ENCODE measurements at places on chromosomes 5 and 9.
A peak's percentile ranks its signal among the peaks of the same experiment; 100 is the strongest.

GRCh38 chr5:32627219-32627870 lies 42.0 kb downstream of the SUB1 start:
- no peak for DNase-seq

DNA sequence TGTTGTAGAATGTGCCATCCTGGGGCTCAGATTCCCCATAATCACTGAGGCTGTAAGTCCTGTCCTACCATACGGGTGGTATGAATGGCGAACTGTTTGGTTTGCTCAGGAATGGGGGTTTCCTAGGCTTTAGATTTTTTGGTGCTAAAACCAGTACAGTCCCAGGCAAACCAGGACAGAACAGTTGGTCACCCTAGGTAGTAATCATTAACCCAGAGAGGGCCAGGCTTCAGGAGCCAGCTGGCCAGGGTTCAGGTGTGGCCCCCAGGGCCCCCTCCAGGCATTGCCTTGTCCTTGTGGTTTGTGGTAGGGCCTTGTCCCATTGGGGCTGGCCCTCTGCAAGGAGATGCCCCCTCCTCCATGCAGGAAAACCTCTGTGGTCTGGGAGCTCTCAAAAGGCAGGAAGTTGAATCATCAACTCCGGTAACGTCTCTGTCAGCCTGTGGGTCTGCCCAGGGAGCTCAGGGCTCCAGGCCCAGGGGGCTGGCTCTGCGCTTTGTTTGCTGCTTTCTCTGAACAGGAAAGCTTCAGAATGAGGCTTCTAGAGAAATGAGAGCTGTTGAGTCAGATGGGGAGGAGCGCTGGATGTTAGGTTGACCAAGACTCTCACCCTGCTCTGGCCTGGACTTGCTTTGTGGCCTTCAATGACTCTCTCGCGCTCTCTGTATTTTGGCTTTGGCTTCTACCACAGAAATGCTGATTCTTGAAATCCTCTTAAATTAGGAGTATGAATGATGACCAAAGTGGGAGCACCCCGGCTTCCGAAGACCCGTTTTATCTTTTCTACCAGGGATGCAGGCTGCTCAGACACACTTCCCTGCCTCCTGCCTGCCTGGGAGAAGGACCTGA lies 22.2 kb upstream of the JADE2 start:
- peak; percentile 99 for DNase-seq

- DNase-seq = peak; percentile 60
These were observed 7.1 kb upstream of the KLF9 start for GRCh38 chr9:70421272-70422180.

GRCh38 chr5:68698025-68698940 lies 395.5 kb upstream of the SLC30A5 start:
- no peak for DNase-seq

- DNase-seq = no peak
These were observed 77.7 kb downstream of the EFNA5 start for GRCh38 chr5:107593009-107593408.

GRCh38 chr5:177963966-177964365 lies 32.1 kb downstream of the PROP1 start:
- no peak for DNase-seq

- peak; percentile 77 for DNase-seq
These were observed 200.5 kb downstream of the EFNA5 start for GRCh38 chr5:107470295-107470582.

GRCh38 chr5:10286862-10287227 lies 20.9 kb downstream of the CMBL start:
- no peak for DNase-seq

- DNase-seq = no peak
These were observed 28.7 kb downstream of the PROP1 start for GRCh38 chr5:177967221-177967887.

DNA sequence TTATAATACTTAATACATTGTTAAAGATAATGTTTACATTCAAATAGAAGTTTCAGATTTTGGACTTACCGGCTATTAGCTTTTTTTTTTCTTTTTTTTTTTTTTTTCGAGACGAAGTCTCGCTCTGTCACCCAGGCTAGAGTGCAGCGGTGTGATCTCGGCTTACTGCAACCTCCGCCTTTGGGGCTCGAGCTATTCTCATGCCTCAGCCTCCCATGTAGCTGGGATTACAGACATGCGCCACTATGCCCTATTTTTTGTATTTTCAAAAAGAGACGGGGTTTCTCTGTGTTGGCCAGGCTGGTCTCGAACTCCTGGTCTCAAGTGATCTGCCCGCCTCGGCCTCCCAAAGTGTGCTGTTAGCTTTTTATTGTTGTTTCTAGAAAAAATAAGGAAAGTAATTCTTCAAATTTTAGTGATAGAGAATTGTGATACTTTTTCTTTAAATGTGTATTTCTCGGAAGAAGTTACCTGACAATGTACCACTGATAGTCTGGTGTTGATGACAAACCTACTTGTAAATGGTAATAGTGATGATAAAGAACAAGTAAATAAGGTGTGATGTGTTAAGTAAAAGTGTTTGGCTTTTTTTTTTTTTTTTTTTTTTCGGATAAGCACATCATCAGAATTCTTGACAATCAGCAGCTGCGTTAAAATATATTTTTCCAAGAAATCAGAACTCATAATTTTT lies 2.7 kb downstream of the CDC42SE2 start:
- no peak for DNase-seq

DNA sequence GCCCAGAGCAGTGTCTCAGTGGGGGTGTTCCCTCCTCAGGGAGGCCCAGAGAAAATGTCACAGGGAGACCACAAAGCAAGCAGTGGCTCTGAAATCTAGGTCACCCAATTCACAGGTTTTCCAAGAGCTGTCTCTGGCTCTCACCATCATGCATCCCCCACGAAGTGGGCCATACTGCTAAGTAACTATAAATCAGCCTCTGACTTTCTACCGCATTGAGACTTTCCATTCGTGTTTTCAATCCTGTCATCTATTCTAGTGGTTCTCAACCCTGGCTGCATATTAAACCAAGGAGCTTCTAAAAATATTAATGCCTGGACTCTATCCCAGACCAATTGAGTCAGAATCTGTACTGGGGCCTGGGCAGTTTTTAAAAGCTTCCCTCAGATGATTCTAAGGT lies 2.0 kb upstream of the C1QTNF3 start:
- no peak for DNase-seq

DNA sequence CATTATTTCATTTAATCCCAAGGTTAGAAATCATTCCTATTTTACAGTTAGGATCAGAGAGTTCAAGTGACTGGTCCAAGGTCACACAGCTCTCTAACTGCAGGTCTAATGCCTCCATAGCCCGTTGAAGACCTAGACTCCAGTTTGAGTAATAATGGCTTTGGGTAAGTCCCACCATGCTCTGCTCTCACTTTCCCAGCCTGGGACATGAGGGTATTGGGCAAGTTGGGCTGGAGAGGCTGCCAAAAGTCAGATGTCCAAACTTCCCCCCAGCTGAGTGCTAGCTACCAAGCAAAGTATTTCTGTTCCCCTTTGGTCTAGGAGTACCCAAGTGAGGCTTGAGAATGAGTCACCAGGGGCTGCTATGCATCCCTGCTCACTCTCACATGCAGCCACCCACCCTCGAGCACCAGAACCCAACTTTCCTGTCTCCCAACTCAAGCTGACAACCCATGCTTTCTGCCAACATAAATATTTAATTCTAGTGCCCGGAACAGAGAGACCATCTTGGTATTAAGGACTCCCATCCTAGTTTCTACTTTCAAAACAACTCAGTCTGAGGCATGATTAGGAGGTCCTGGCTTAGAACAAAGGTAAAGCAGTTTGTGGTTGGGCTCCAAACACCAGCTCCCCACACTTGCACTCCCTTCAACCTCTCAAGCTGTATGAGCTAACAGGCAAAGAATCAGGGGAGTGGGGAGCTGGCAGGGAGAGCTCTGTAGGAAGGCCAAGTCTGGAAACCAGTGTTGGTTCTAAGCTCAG lies 236.5 kb upstream of the TRIM32 start:
- peak; percentile 91 for DNase-seq

DNA sequence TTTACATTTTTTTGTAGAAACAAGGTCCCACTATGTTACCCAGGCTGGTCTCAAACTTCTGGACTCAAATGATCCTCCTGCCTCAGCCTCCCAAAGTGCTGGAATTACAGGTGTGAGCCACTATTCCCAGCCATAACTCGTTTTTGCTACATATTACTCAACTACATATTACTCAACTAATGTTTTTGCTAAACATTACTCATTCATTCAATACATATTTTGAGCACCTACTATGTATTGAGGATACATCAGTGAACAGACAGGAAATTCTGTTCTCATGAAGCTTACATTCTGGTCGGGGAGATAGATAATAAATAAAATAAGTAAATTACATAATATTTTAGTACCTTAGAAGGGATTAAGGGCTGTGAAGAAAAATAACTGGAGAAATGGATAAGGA lies 34.9 kb upstream of the STOM start:
- no peak for DNase-seq

GRCh38 chr5:42840269-42840668 lies 28.6 kb upstream of the SELENOP start:
- DNase-seq = peak; percentile 81

DNA sequence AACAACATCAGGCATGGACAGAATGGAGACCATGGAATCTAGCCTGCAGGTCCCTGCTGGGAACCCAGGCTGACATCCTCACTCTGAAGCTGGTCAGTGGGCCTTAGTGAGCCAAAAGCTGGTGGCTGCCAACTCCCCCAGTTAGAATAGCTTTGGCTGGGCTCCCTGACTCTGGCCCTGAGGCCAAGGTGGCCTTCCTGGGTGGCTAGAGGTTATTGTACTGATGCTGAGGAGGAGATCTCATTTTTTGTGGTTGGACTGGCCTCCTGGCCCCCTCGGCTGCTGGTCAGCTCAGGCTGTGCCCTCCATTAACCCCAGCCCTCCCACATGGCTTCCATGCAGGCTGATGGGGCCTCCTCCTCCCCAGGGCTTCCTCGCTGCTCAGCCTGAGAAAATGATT lies 101.2 kb upstream of the PANK3 start:
- no peak for DNase-seq
